ENCODE measurements at places on chromosomes 5 and 9. TPM values are rescaled to one million over a fixed set of nuclear protein-coding genes. Genes with fewer than 3 reads are reported as not detected.

OBP2B gene
- total RNA-seq = 0.88 TPM

DNA sequence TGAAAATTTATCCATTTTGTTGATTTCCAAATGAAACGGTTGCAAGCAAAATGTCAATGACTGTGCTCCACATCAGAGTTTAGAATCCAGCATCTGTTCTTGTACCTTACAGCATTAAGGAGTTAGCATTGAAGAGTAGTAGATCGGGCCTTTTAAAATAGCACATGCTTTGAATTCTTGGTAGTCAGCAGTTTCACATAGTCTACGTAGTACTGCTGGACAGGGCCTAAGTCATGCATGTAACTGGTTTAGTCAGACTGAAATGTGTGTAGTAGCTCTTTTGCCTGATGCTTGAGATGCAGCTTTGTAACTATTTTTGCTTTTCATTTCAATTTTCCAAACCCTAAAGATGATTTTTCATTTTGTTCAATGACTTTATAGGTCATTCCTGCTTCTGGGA is 19.8 kb downstream of the LECT2 start:
- DNase-seq = no peak
- no peaks in the 10 kb centered on the region for H3K4me1 ChIP-seq
- H3K27ac ChIP-seq = no peak overlapping the region
- H3K36me3 ChIP-seq = no peaks in the 10 kb centered on the region
- H3K4me3 ChIP-seq = no peak overlapping the region

DNA sequence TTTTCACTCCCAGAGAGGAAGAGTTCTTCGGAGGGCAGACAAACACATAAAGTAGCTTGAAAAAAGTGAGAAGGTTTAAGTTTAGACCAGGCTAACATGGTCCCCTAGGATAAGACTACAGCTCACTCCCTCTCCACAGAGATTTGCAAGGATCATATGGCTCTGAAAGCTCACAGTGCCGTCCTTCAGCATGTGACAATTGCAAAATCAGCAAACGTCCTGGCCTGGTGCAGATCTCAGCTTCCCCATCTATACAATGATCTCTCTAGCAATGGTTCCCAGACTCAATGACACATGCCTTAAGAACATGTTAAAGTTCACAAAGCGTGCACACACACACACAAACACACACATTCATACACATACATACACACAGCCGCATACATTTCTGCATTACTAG is 327.6 kb downstream of the ACTL7B start:
- no peak overlapping the region for H3K4me3 ChIP-seq
- DNase-seq = no peak
- no peaks in the 10 kb centered on the region for H3K4me1 ChIP-seq
- no peak overlapping the region for H3K27ac ChIP-seq

DNA sequence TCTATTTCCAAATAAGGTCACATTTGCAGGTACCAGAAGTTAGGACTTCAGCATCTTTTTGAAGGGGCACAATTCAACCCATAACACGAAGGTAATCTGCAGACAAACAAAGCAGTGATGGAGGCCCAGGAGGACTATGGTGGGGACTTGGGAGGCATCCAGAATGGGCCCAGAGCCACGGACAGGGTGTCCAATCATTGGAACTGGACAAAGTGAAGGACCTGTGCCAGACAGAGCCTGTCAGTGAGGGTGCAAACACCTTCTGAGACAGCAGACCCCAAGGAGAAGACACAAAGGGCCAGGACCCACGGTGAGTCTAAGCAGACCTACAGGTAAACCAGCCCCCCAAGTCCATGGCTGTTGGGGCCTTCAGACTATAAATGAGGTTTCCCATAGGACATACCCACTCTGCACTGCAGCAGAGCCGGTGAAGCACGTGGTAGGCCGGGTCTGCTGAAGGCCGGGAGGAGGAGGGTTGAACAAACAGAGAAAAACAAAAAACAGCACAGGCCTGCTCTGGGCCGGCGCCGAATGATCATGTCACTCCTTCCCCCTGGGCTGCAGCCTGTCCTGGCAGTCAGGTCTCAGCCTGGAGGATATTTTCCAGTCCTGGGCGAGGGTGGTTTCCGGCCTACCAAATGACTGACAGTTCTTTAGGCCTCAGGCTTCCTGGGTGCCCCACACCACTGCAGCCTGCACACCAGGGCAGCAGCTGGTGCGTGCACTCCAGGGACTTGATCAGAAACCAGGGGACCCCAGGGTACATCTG is 84.4 kb downstream of the COL23A1 start:
- H3K27ac ChIP-seq = no peak overlapping the region
- H3K4me3 ChIP-seq = no peak overlapping the region
- DNase-seq = no peak
- no peaks in the 10 kb centered on the region for H3K36me3 ChIP-seq
- no peaks in the 10 kb centered on the region for H3K4me1 ChIP-seq
- H3K27me3 ChIP-seq = no peaks in the 10 kb centered on the region

DNA sequence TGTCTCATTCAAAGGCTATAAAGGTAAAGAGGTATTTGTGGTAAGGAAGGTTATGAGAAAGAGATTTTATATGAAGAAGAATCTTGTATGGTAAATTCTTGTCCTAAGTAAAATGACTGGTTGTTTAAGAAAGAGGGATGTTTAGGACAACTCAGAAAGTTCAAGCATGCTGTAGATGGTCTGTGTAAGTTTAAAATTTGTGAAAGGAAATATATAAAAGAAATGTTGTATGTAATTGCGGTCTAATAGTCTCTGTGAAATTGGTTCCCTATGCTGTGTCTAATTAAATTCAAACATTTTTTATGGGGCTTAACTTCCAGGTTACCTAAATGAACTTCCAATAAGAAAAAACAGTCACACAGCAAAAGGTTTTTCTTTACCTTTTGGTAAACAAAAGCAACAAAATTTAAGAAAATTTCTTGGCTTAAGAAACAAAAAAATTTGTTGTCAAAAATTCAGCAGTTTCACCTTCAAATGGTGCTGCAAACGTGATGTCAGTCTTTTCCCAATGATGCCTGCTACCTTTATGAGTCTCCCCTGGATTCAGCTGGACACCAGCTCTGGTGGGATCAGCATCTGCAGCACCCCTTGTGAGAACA is 83.0 kb upstream of the FCN1 start:
- H3K4me1 ChIP-seq = no peaks in the 10 kb centered on the region
- no peak overlapping the region for H3K4me3 ChIP-seq
- no peak for DNase-seq
- H3K27me3 ChIP-seq = no peaks in the 10 kb centered on the region

DNA sequence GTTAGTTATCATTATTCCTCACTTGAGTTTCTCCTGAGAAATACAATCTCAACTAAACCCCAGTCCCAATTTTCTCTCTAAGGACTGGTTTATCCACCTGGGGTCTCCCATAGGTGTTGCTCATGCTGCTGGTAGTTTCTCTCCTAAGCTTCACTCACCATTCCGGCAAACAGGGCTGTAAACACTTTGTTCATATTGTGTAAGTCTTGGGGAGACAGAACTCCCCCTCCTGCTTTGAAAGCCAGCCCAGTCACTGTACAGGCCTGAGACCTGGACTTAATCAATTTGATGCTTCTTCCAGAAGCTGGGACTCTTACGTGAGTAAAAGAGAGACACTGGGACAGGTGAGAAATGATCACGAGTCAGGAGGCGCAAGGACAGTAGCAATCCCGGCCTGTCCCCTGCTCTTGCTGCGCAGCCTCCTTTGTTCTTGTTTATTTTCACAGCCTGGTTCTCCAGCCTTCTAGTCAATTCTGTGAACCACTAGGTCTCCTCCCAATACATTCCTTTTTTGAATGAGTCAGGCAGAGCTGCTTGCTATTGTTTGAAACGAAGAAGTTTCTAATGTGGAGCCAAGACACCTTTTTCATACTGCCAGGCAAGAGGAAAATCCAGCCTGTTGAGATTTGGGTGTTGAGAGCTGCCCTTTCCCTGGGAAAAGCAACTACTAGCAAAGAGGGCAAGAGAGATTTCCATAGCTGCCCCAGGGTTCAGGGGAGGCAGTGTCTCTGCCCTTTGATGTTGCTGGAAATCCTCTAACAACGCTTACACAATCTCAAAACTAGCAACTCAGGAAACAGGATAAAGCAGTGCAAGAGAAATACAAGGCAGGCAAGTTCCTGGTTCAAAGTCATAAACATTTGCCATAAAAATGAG is 9.2 kb upstream of the SHROOM1 start:
- peak overlapping the region; percentile 88 for H3K27ac ChIP-seq
- no peaks in the 10 kb centered on the region for H3K36me3 ChIP-seq
- H3K27me3 ChIP-seq = no peaks in the 10 kb centered on the region
- no peak overlapping the region for H3K4me3 ChIP-seq
- H3K4me1 ChIP-seq = no peaks in the 10 kb centered on the region

- H3K36me3 ChIP-seq = no peaks in the 10 kb centered on the region
- no peaks in the 10 kb centered on the region for H3K4me1 ChIP-seq
- no peak overlapping the region for H3K27ac ChIP-seq
- H3K4me3 ChIP-seq = no peak overlapping the region
These were observed 61.1 kb upstream of the NMUR2 start for GRCh38 chr5:152466085-152466745.

DNA sequence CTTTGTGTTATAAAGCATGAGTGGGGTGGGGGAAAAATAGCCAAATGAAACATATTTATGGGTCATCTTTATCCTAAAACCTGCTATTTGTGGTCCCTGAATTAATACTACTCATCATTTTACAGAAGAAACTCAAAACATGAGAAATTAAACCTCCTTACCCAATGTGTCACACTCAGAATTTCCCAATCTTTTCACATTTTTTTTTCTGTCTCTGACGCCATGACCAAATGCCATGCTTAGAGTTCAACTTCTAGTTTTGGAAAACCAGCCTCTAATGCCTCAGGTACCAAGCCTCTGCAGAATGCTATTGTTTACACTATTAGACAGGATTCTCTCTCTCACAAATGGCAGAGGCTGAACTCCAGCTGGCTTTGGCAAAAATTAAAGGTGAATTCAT is 505.5 kb upstream of the WWC1 start:
- no peaks in the 10 kb centered on the region for H3K4me1 ChIP-seq
- no peak overlapping the region for H3K4me3 ChIP-seq
- no peak for DNase-seq
- H3K27me3 ChIP-seq = no peaks in the 10 kb centered on the region
- no peaks in the 10 kb centered on the region for H3K36me3 ChIP-seq

DNA sequence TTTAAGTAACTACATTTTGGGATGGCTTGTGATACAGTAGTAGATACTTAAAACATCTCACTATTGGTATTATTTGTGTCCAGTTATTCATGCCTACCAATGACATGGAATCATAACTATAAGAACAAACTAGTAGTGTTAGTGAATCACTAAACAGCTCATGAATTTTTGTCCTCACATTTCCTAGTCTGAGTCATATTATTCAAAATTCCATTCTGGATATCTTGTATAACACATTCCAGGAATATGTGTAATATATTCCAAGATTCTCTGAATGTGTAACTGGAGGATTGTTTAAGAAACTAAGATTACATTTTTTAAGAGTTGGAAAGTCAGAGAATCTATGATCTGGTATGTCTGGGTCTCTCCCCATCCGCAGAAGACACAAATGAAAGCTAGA is 565.3 kb upstream of the ZNF608 start:
- H3K27me3 ChIP-seq = no peaks in the 10 kb centered on the region
- no peaks in the 10 kb centered on the region for H3K4me1 ChIP-seq
- DNase-seq = no peak
- no peaks in the 10 kb centered on the region for H3K36me3 ChIP-seq
- H3K4me3 ChIP-seq = no peak overlapping the region
- no peak overlapping the region for H3K27ac ChIP-seq

- no peaks in the 10 kb centered on the region for H3K27me3 ChIP-seq
- no peak overlapping the region for H3K4me3 ChIP-seq
- no peaks in the 10 kb centered on the region for H3K36me3 ChIP-seq
These were observed 119.0 kb upstream of the SLC25A48 start for GRCh38 chr5:135715267-135716055.

DNA sequence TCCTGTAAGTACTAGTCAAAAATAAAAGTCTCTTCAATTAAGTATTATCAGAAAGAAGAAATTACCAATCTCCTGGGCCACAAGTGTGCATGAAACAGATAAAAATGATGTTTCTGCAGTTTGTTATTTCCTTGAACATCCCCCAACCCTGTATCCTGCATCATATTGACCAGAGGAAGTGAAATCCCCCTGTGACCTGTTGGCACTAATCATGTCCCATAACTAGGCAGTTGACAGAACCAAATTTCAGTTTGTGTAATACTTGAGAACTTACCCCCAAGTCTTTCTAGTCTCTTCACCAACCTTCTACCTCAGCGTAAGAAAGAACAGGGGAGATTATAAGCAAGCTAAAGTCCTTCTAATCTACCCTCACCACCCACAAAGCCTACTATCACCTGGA is 368.2 kb upstream of the PDE4D start:
- H3K36me3 ChIP-seq = no peaks in the 10 kb centered on the region
- no peaks in the 10 kb centered on the region for H3K27me3 ChIP-seq
- H3K4me1 ChIP-seq = no peaks in the 10 kb centered on the region
- no peak for DNase-seq
- no peak overlapping the region for H3K4me3 ChIP-seq

- H3K27ac ChIP-seq = no peak overlapping the region
- DNase-seq = no peak
- H3K36me3 ChIP-seq = no peaks in the 10 kb centered on the region
- no peaks in the 10 kb centered on the region for H3K27me3 ChIP-seq
- no peak overlapping the region for H3K4me3 ChIP-seq
- H3K4me1 ChIP-seq = no peaks in the 10 kb centered on the region
These were observed 917.8 kb upstream of the C9orf72 start for GRCh38 chr9:28491121-28491520.

MINAR2 gene
- not detected for total RNA-seq

IPPK gene
- 5.8 TPM for total RNA-seq

GRCh38 chr5:139571543-139571942 is 10.4 kb downstream of the UBE2D2 start:
- no peak overlapping the region for H3K27ac ChIP-seq
- no peaks in the 10 kb centered on the region for H3K27me3 ChIP-seq
- no peak for DNase-seq

C1QTNF3 gene
- 4.0 TPM for total RNA-seq

- no peaks in the 10 kb centered on the region for H3K27me3 ChIP-seq
- no peaks in the 10 kb centered on the region for H3K36me3 ChIP-seq
- H3K27ac ChIP-seq = no peak overlapping the region
- no peaks in the 10 kb centered on the region for H3K4me1 ChIP-seq
- DNase-seq = no peak
These were observed 169.7 kb downstream of the ARHGAP26 start for GRCh38 chr5:142939884-142940283.

DNA sequence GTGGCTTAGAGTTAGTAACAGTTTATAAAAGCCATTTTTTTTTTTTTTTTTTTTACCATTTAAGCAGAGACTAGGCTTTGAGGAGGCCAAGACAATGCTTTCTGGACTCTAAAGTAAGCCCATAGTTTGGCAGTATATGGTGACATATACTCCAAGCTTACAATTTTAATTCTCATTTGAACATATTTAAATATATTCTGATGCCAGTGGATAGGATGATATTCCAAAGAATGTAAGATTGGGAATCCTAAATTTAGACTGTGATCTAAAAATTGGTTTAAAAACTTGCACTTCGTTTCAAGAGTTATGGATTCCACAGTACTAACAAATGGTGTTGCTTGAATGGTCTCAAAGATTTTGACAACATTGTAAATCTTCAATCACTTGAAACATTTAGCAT is 112.1 kb downstream of the CWC27 start:
- no peak overlapping the region for H3K27ac ChIP-seq
- H3K36me3 ChIP-seq = no peaks in the 10 kb centered on the region
- H3K4me1 ChIP-seq = no peaks in the 10 kb centered on the region
- no peak overlapping the region for H3K4me3 ChIP-seq
- no peak for DNase-seq

NRARP gene
- total RNA-seq = 6.9 TPM

GRCh38 chr5:154491941-154492340 is 13.9 kb upstream of the HAND1 start:
- H3K4me3 ChIP-seq = no peak overlapping the region
- no peak overlapping the region for H3K27ac ChIP-seq
- H3K4me1 ChIP-seq = no peaks in the 10 kb centered on the region
- no peak for DNase-seq
- H3K36me3 ChIP-seq = no peaks in the 10 kb centered on the region
- H3K27me3 ChIP-seq = peaks cover 53% of the 10 kb centered on the region

All from breast epithelium (tissue), 4 donors.